Effector CD8-positive, alpha-beta T cell (primary cell): ENCODE measurements at places on chromosomes 5 and 9.
A peak's percentile ranks its signal among the peaks of the same experiment; 100 is the strongest.

GRCh38 chr5:163772644-163773043 lies 267.2 kb downstream of the MAT2B start:
- DNase-seq, result no peak

- DNase-seq, result no peak
Observed at GRCh38 chr9:90898228-90898627, 96.6 kb downstream of the SYK start.

- no peak for DNase-seq
Observed at GRCh38 chr5:90477621-90478215, 3.1 kb downstream of the POLR3G start.

DNA sequence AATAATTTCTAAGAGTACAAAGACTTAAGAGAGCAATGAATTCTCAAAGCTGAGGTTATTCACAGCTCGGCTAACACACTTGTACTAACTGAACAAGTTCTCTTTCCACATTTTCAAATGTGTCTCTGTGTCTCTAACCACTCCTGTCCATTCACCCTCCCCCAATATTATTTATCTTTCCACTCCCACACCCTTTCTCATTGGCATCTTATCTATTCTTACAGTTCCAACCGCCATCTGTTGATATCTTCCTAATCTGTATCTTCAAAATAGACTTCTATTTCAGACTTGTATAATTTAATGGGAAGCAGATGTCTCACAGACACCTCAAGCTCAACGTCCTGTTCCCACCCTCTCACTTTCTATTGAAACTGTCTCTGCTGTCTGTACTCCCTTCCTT lies 205.9 kb downstream of the ANXA1 start:
- DNase-seq, result no peak

DNA sequence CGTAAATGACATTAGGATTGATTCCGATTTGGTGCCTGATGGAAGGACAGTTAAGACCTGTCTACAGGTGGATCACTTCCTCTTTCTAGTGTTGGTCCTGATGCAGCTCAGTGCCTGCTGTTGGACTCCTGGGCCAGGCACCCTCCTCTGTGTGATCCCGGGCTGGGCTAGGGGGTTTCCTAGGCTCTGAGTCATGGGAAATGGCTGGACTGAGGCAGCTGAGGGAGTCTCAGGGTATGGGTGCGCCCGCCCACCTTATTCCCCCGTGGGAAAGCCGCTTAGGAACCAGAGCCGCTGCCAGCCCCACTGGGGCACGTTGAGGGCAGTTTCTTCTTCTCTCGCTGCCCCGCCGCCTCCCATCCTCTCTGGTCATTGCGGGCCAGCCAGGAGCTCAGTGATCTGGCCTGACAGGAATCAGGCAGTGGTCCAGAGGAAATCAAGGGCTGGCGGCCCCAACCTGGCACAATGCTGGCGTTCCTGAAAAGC lies 12.9 kb downstream of the TCF7 start:
- peak; percentile 63 for DNase-seq
